ENCODE measurements at places on chromosomes 13 and 19.
A peak's percentile ranks its signal among the peaks of the same experiment; 100 is the strongest.

DNA sequence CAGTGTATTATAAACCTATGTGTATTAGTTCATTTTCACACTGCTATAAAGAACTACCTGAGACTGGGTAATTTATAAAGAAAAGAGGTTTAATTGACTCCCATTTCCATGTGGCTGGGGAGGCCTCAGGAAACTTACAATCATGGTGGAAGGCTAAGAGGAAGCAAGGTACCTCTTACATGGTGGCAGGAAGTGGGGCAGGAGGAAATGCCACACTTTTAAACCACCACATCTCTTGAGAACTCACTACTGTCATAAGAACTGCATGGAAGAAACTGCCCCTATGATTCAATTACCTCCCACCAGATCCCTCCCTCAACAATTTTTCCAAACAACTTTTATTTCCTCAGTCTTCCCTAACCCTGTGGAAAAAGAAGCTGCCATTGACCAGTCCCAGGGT is 14.5 kb upstream of the TPP2 start:
- no peak for DNase-seq

DNA sequence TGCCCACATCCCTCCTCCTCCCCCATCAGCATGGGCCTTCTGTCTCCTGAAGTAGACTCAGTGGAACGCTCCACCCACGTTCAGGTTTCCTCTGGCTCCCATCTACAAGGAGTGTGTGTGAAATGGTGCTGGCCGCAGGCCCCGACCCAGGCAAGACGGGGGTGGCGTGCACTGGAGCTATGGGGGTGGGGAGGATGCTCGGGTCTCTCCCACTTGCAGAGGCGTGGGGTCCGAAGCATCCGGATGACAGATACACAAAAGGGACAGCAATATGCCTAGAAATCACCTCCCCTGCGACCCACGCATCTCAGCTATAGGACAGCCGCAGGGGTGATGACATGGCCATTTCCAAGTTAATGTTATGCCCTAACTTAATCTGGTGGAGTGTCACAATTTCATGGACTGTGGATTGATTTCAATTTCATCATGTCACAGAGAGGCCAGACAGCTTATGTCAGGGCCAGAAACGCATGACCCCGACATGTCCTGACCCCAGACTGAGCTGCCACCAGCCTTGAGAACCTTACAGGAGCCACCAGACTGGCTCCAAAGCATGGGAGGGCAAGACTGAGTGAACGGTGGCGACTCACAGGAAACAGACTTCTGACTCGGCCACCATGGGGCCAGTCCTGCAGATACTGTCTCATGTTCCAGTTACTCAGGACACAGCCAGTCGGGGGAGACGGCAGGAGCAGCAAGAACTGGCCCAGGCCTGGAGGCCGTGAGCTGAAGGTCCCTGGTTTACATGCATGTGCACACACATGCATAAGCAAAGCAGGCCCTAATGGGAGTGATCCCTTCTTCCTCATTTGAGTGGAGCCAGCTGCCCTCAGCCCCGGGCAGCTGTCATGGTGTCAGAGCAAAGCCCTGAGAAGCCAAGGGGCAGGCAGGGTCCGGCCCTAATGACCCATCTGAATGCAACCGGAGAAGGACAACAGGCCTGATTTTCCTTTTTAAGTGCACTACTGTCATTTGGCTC is 82.2 kb downstream of the SLC7A1 start:
- no peak for DNase-seq

- DNase-seq: no peak
Measured at GRCh38 chr13:92984151-92984550, 242.5 kb upstream of the GPC6 start.

DNA sequence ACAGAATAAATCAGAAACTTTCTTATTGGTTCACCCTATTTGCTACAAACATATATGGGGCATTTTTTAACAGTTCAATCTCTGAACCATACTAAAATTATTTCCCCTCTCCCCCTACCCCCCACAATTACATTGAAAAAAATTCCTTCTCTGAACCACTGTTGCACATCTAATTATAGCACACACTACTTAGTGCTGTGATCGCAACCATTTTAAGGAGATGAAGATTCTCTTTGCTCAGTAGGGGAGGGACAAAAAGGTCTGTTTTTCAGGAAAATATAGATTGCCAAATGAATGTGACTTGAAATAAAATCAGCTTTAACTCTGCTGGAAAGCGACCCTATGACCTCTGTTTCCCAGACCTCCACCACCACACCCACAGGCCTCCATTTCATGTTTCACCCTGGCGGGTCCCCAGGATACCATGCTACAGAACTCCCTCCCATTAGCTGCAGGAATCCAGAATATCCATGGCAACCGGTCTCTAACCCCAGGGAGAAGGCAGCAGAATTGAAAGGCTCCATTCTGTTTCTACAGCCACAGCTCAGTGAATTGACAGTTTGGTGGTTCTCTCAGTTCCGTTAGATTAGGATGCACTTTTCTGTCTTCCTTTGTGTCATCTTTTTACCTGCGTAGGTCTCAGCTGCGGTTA is 286.3 kb downstream of the TBC1D4 start:
- peak; percentile 37 for DNase-seq

DNA sequence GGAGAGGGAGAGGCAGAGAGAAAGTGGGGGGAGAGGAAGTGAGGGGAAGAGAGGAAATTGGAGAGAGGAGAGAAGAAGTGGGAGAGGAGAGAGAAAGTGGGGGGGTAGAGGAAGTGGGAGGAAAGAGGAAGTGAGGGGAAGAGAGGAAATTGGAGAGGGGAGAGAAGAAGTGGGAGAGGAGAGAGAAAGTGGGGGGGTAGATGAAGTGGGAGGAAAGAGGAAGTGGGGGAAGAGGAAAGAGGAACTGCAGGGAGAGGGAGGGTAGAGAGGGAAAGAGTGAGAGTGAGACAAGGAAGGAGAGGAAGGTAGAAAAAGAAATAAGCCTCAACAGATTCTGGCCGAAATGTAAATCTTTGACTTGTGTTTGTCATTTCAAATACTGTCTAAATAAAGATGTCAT is 146.6 kb downstream of the KLF12 start:
- DNase-seq: no peak

DNA sequence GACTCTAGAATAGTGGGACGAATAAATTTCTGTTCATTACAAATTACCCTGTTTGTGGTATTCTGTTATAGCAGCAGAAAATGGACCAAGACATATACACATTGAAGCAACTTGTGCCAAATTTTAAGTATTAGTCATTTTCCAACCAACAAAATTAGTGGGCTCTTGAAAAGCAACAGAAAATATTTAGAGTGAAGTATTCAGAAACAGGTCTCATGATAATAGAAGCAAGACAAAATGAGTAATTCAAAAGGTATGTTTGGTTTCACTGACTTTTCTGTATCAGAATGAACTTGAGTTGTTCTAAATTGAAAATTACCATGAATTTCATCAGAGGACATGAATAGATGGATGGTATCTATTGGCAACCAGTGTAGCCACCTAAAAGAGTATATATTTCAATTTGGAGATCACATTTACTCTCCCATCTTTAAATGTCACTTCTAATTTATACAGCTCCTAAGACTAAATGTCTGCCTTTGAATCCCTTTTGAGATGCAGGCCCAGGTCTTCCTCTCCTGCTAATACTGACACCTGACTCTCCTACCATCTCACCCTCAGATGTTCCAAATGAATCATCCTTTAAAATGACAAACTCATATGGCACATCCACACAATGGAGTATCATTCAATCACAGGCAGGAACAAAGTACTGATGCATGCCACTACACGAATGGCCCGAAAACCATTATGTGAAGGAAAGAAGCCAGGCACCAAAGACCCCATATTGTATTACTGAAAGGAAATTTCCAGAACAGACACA is 40.7 kb upstream of the DOCK9 start:
- no peak for DNase-seq

DNA sequence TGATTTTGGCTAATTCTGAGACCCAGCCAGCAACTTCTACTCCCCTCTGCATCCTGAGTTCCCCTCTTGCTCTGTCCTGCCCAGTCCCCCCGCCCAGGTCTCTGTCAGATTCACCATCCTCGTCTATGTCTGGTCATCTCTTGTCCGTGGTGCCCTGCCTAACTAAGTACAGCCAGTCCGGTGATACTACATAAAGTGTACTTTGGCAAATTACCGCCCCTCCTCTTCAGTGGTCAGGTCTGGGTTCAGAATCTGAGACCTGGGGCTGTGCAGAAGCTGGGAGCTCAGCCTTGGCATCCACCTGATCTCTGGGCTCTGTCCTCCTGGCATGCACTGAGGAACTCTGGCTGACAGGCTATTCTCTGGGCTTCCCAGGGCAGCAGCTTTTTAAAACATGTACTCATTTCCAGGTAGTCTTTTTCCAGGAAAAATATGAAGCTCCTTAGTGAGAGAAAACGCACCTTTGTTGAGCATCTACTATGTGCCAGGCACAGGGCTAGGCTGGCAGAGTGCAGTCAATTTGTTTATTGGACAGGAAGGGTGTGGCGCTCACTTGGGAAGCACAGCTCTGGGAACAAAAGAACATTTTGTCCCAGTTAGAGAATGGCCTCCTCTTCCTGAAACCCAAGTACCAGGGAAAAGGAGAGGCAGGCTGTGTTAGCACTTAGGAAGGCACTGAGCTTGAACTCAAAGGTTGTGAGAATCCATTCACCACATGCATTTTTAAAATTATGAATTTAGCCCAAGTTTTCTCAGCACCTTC is 88.9 kb downstream of the TSHZ3 start:
- DNase-seq: no peak

- DNase-seq: peak; percentile 16
Measured at GRCh38 chr19:3849092-3849491, 19.7 kb downstream of the ZFR2 start.

- DNase-seq: no peak
Measured at GRCh38 chr13:60838581-60838980, 441.6 kb downstream of the TDRD3 start.

GRCh38 chr19:33953592-33953991 is 156.9 kb downstream of the KCTD15 start:
- no peak for DNase-seq

GRCh38 chr13:77374786-77375185 is 47.9 kb upstream of the MYCBP2 start:
- DNase-seq: no peak

DNA sequence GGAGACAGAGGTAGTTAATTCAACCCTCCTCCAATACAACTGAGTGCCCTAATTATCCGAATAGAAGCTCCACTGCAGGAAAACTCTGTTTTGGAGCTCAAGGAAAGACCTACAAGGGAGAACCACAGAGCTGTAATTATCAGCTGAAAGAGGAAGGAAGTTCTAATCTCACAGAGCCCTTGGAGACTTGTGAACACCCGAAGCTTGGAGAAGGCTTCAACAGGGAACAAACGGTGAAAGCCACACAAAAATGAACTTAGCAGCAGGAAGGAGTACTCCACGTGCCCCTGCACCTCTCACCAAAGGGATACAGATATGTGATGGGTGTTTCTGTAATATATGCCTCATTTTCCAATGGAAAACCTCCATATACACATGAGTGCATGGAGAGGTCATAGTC is 61.1 kb downstream of the IRS2 start:
- no peak for DNase-seq

DNA sequence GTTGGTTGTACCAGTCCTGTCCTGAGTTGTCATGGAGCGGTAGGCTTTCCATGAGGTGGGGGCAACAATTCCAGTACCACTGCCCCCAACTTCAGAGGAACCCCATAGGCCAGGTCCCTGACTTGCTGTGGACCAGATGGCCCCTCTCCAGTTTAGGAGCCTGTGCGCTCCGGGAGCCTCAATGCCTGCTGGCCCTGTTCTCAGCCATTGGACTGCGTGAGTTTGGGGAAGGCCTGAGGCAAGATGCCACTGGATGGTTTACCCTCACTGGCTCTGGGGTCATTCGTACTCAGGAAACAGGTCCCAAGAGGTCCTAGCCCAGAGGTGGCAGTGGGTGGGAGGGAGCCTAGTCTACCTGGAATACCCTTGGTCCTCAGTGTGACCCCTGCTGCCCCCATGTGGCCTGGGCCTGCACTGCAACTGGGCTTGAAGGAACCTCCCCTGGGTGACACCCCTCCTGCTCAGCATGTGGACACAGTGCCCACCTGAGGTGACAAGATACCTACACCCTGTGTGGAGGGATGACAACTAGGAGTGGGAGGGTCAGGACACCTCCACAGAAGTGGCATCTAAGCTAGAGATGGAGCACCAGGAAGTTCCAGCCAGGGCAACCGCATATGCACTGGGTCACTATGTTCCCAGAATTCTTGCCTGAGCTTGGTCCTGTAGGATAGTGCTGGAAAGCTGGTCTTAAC is 6.0 kb upstream of the PRR19 start:
- peak; percentile 75 for DNase-seq

- DNase-seq: peak; percentile 84
Measured at GRCh38 chr13:33080972-33081590, 64.9 kb downstream of the KL start.

DNA sequence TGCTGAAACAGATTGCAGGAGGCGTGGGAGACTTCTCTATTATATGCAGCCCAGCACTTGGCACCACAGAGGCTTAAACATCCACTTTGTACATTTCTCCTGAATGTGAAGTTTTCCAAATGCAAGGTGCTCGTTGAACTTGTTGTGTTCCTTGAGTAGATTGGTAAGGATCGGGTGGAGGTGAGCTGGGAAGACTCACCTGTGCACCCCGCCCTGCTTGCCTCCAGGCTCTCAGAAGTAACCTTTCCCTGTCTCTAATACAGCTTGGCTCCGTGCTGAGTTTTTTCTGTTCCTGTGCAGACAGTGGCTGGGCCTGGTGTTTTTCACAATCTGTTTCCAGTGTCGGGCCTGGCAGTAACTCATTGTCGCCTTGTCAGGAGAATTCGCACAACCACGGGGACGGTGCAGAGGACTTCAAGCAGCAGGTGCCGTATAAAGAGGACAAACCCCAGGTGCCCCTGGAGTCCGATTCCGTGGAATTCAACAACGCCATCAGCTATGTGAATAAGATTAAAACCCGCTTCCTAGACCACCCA is 12.3 kb downstream of the SIN3B start:
- DNase-seq: no peak

- peak; percentile 62 for DNase-seq
Measured at GRCh38 chr19:676339-677105, at the start of gene FSTL3. Gene FSTL3, plus strand, starts transcription at chr19:676392. Its CDS starts 32 bp downstream, at chr19:676424.

GRCh38 chr13:26503826-26504594 is 53.5 kb upstream of the WASF3 start:
- DNase-seq: no peak

- DNase-seq: no peak
Measured at GRCh38 chr13:51524829-51525566, 59.3 kb upstream of the WDFY2 start.

GRCh38 chr19:8370176-8371010 is 6.4 kb downstream of the ANGPTL4 start:
- peak; percentile 61 for DNase-seq

GRCh38 chr13:95258619-95259194 is 42.5 kb downstream of the ABCC4 start:
- DNase-seq: no peak

DNA sequence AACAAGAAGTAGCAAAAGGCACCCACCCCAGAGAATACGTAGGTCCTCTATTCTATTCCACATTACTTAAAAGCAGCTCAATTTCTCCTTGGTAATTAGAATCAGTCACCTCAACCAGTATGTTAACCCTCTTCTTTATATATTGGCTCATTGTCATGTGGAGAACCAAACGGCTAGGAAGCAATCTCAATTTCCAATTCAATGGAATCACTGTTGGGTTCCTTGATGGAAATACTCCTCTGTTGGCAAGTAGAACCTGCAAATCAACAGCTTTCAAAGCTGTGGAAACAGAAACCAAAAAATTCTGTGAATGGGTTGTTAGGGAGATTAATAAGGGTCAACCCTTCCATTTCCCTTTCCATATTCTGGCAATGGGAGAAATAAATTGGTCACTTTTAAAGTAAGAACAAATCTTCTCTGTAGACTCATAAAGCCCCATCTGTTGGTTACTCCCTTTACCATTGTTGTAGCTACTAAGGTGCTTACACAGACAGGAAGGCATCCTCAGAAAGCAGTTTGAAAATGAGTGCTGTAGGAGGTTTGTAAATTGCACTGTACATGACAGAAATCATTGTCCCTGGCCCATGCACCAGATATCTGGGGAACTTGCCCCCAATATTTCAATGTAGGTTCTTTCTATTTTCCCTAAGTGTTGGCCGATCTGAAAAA is 138.6 kb upstream of the UFM1 start:
- no peak for DNase-seq
